Right lobe of liver (tissue), 6 donors: ENCODE measurements at places on chromosomes 2 and 18.

DNA sequence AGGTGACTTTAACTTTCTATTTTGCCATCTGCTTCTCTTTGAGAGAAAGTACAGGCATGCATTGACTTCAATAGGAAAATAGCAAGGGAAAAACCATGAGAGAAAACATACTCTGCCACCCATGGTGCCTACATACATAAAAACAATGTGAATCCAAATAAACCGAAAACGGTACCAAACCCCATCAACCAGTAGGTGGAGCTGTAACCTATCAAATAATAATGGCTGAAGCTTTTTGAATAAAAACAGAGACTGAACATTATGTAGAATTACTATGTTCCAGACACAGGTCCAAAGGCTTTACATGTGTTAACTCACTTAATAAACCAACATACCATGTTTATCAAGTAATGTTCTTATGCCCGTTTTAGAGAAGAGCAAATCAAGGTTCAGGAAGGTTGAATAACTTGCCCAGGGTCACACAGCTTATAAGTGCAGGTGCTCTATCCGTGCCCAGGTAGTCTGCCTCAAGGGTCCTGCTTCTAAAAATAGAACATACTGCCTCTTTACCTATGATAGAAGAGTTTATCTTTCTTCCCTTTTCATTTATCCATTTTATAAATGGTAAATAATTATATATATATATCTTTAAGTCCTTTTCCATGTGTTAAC, 293.9 kb upstream of the SYT4 start:
- no peak for DNase-seq

DNA sequence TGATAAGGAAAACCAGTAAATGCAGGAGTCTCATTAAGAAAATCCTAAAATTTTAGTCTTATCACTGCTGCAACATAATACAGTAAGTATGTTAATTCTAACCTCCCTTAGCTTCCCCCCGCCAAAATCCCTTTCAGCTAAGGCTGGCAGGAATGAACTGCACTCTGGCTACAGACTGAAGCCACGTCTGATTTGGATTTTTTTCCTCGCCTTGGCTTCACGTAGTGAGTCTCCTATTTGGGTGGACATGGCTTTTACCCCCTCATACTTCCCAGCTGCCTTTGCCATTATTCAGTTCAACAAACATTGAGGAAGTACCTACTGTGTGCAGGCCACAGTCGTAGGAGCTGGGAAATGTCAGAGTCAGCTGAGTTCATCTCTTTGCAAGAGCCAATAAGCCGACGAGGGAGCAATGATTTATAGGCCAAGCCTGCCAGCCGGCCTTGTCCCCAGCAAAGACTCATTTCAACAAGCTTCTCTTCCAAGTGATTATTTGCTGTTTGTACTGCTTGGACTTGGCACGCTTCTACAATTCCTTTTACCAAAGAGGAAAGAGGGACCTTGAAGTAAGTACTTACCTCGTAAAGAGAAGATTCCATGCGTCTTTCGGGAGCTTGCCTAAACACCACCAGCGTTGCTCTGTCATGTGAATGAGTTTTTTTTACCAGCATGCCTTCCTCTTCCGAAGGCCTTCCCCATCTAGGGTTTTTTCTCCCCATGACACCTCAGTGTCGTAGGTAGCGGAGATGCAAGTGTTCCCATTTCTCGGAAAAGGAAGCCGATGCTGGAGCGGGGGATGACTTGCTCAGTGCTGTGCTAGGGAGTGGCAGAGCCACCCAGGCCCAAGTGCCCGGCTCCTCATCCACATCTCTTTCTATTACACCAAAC, 138.6 kb downstream of the KLHL29 start:
- no peak for DNase-seq

DNA sequence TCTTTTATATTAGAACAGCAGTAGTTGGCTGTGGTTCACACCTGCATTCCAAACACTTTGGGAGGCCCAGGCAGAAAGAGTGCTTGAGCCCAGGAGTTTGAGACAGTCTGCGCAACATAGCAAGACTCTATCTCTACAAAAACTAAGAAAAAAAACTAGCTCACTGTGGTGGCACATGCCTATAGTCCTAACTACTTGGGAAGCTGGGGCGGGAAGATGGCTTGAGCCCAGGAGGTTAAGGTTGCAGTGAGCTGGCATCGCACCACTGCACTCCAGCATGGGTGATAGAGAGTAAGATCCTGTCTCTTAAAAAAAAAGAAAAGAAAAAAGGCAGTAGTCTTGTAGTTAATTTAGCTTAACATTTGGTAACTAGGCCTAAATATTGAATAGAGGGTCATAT, 136.6 kb downstream of the AGPS start:
- no peak for DNase-seq

- no peak for DNase-seq
These were observed 4.3 kb upstream of the HES6 start for GRCh38 chr2:238244151-238244550.

- no peak for DNase-seq
These were observed 198.6 kb downstream of the CAMKMT start for GRCh38 chr2:44560352-44560751.
